ENCODE measurements at places on chromosomes 6 and 20. TPM values are rescaled to one million over a fixed set of nuclear protein-coding genes. Genes with fewer than 3 reads are reported as not detected.

- peak; percentile 64 for DNase-seq
Measured at GRCh38 chr6:10801224-10801848, 37.0 kb downstream of the MAK start.

TBC1D22B gene
- polyA plus RNA-seq = 4.6 TPM

- no peak for DNase-seq
Measured at GRCh38 chr6:39363280-39363679, 40.8 kb upstream of the KCNK16 start.

NTSR1 gene
- polyA plus RNA-seq = not detected

GRCh38 chr6:4804095-4804494 is 27.9 kb downstream of the CDYL start:
- no peak for DNase-seq

DNA sequence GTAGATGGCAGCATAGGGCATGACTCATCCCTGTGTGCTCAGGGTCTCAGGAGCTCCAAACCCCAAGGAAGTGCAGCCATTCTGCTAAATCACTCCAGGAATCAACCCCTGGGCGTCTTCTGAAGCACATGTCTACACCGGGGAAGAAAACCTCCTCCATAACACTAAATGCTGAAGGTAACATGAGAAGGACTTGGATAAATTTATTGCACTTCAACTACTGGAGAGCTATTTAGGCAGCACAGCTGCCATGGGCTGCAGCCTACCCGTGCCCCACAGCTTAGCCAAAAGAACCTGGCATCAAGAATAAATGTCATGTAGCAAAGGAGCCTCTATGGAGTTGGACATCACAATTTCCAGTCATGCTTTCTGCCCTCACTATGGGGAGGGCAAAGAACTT is 152.4 kb upstream of the PROKR2 start:
- DNase-seq = no peak

GRCh38 chr6:44062771-44063560 is 64.3 kb downstream of the MRPL14 start:
- peak; percentile 79 for DNase-seq

GRCh38 chr6:64233746-64234145 is 598.1 kb downstream of the PHF3 start:
- DNase-seq = no peak
